Esophagus squamous epithelium (tissue), 5 donors: ENCODE measurements at places on chromosomes 5 and 9.

DNA sequence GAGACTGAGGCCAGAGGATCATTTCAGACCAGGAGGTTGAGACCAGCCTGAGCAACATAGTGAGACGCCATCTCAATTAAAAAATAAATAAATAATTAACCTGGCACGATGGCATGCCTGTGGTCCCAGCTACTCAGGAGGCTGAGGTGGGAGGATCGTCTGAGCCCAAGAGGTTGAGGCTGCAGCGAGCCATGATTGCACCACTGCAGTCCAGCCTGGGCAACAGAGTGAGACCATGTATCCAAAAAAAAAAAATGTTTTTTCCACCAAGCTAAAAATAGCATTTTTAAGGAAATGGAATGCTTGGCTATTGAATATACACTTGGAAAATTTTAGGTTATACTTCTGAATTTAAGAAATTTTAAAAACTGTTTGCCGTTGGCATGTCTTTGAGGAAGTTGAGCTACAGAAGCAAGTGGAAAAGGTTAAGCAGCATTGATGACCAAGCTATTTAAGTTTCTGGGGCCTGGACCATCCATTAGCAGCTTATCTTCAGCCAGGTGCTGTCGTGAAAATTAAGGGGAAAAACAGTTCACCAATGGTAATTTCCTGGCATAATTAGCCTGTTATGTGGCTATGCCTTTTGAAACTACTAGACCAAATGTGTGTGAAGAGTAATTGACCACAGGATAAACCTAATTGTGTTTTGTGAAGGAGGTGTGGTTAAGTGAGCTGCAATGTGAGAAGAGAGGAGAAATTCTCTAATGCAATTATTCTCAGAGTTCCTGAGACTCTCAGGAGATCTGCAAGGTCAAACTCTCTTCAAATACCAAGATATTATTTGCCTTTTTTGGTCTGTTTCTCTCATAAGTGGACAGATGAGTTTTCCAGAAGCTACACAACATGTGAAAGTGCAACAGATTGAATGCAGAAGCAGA, 21.0 kb downstream of the F2R start:
- no peak for DNase-seq

DNA sequence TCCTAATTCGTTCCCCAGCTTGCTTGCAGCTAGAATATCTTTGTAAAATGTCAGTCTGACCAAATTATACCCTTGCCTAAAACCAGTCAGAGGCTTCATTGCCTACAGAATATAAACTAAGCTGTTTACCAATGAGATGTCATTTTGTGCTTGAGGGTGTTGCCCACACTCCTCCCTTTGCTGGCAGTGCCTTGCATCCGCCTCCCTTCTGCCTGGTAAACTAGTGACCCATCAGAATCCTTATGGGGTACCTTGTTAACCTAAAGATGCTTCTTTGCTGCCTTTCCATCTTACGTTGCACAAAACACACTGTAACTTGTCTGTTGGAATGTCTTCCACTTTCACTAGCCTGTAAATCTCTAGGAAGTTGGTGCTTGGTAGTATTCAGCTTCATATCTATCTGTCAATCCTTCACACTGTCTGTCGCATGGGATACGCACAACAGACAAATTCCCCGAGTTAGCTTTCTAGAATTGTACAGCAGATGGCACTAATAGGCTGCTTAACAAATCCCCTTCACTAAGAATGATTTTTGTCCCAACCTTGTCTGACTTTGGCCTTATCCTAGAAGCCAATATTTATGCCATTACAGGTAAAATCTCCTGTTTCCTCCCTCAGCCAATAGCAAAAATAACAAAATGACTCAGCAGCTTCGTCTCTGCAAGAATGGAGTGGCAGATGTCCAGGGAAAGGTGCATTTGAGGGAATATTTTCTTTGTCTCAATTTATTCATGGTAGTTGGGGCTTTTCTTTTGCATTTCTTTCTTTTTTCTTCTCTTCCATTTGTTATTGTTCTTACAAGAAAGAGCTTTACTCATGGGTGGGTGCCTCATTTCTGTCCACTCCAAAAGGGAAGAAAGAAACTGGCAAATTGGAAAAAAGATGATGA, 3.0 kb downstream of the NUDT2 start:
- DNase-seq: no peak

DNA sequence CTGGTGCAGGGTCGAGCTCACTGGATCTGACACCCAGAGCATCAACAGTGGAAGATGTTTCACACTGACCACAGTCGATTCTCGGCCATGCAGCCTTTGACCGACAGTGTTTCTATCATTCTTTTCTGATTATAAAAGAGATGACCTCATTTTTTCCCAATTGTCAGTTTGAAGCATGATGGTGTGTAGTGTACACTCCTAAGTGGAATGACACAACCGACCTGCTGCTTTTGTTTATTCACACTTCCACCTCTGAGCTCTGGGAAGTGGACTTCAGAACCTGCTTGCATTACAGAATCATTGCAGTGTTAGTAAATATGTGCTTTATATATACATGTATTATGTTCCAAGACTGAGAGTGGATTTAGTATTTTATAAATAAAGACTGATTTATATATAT, 128.6 kb downstream of the IRX2 start:
- no peak for DNase-seq

DNA sequence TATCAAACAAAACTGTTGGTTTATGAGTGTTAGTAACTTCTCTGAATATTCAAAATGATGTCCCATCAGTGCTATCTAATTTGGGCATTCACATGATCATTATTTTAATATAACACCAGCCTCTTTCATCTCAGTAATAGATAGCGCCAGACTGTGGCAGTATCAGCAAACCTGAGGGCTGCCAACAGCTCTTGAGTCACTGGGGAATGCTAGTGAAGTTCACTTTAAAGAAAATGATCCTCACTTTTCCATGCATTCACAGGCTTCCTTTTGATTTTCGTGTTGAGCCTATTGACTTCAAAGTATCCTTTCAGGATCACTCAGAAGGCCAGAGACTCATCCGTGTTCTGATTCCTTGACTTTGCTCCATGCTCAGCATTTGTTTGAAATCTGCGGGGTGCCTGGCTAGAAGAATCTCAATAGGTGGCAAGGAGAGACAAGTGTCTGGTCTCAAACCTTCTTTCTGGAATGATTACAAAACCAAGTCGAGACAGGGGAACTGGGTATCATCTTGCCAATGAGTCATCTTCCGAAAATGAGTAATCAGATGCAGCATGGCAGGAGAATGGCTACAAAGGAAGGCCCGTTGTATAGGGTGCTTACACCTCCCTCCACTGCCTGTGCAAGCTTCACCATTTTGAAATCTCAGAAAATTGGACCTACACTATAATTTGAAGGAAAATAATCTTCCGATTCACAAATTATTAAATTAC, 509.1 kb downstream of the RASEF start:
- DNase-seq: no peak

- DNase-seq: no peak
Measured at GRCh38 chr5:154505567-154505966, 27.5 kb upstream of the HAND1 start.

DNA sequence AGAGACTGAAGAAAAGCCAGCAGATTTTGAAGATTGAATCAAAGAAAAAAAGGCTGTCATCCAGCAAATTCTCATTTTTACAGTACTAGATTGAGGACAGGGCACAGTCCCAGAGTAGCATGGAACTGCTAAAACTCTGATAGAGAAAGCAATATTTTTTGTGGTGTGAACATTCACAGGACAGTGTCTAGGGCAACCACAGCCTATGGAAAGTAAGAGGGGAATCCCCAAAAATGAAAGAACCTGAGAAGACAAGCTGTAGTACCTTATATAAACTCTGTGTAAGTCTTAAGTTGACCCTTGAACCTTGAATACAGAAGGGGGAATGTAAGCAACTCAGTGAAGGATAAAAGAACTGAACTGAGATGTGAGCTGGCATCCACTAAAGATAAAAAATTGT, 540.3 kb downstream of the HINT1 start:
- no peak for DNase-seq

GRCh38 chr5:105816961-105817360, 1853.8 kb downstream of the EFNA5 start:
- DNase-seq: no peak

GRCh38 chr9:8280811-8281210, 481.2 kb upstream of the DMAC1 start:
- no peak for DNase-seq

GRCh38 chr5:150101023-150101422, 14.7 kb upstream of the CSF1R start:
- DNase-seq: no peak

DNA sequence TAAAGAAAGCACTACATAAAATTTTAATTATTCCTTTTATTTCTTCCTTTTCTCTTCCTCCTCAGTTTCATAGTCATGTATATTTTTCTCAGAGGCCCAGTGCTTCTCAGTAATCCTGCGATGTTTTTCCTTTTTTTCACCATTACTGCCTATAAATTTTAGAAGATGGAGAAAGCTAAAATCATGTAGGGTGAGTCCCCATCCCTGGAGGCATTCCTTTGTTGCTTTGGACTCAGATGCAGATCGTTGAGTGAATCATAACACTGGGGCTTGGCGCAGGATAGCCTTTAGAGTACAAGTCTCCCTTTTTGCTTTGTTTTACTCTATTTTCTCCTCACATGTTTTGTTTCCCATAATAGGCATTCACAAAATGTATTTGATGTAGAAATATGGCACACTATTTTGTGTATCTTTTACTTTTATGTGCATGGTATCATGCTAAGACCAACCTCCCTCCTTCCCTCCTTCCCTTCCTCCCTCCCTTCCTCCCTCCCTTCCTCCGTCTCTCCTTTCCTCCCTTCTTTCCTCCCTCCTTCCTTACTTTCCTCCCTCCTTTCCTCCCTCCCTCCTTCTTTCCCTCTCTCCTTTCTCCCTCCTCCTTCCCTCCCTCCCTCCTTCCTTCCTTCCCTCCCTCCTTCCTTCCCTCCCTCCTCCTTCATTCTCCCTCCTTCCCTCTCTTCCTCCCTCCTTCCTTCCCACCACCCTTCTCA, 72.4 kb downstream of the NUDT12 start:
- no peak for DNase-seq

GRCh38 chr5:67577424-67577823, 380.8 kb upstream of the CD180 start:
- no peak for DNase-seq

DNA sequence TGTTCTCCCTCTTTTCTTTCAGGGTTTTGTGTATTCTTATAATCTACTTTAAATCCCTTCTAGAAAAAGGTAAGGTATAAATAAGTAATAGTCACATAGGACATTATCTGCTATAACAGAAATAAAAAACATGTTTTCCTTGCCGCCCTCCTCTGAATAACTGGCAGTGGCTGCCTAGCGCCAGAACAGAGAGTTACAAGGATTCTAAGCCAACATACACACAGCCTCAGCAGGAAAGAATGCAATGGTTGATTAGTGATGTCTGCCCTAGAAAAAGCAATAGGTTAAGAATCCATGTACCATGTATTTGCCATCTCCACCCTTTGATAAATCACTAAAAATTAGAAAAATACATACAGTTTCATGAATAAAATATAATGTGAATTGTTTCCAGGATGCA, 4.9 kb downstream of the MED27 start:
- DNase-seq: no peak

DNA sequence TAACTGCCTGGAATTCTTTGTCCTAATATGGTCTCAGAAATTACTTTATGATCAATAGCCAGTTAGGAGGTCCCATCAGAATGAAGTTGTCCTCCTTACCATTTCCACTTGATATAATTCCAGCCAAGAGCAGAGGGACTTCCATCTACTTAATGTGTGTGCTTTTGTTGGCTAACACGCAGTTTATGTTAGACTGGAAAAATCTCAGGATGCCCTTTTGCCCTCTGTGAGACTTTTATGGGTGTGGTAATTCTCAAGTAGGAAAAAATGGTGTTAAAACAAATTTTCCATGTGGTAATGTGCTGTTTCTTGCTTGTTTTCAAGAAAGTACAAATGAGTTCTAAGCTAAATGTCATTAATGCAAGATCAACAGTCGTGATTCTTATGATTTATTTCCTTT, 327.1 kb downstream of the MTRR start:
- DNase-seq: no peak

DNA sequence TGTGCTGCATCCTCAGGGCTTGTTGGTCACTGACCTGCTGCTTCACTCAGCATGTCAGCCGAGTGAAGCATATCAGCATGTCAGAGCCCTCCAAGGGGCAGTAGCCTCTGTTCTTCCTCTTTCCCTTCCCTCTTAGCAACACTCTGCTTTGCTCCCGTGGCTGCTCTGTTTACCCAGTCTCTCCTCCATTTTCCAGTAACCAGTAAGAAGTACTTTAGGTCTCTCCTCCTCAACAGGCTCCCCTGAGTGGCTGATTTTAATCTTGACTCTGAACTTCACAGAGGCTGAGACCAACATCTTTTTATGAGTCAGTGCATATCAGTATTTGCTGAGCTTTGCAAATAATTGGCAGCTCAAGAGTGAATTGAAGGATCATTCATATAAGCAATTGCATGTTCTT, 18.6 kb upstream of the ADRB2 start:
- DNase-seq: no peak

DNA sequence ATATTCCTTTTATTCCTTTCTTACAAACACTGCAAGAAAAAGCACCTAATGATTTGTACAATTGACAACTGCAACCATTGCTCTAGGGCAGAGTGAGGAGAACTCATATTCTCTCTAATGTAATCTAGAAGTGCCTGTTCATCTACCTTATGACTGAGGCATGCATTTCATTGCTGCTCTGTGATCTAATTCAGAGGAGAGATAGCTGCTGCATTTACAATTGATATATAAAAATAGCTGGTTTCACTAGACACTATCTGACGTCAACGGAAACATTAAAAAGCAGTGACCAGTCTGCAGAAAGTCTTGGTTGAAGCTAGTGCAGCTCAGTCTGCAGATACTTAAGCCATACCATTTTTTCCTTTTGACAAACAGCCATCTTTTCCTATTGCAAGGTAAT, 72.8 kb upstream of the C6 start:
- DNase-seq: no peak

- DNase-seq: no peak
Measured at GRCh38 chr9:73683862-73684591, 532.4 kb downstream of the ANXA1 start.

DNA sequence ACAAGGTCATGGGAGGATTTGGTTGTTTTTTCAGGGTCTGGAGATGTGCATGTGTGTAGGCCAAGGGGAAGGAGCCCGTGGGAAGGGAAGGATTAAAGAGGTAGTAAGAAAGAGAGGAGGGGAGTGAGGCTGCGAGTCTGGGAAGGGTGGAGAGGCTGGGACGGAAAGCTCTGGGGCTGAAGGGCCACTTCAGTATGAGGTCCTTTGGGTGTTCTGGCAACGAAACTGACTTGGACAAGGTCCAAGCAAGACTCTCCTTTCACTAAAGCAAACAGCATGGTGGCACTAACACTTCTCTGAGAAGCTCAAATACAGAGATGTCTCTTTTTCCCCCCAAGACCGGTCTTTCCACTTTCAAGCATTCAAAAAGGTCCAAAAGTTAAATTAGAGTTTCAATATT, 394.5 kb downstream of the ARHGEF28 start:
- no peak for DNase-seq

- DNase-seq: no peak
Measured at GRCh38 chr9:114221706-114222465, 66.5 kb downstream of the COL27A1 start.

- DNase-seq: no peak
Measured at GRCh38 chr9:96236854-96237550, 65.0 kb downstream of the HSD17B3 start.

GRCh38 chr5:168140241-168140640, 151.2 kb upstream of the WWC1 start:
- no peak for DNase-seq

- DNase-seq: no peak
Measured at GRCh38 chr9:72872718-72873117, 80.1 kb downstream of the ALDH1A1 start.

GRCh38 chr9:93669958-93670207, 93.5 kb downstream of the PHF2 start:
- DNase-seq: no peak
